Neural progenitor cell (in vitro differentiated cells): ENCODE measurements at places on chromosomes 5 and 9.
A peak's percentile ranks its signal among the peaks of the same experiment; 100 is the strongest.

DNA sequence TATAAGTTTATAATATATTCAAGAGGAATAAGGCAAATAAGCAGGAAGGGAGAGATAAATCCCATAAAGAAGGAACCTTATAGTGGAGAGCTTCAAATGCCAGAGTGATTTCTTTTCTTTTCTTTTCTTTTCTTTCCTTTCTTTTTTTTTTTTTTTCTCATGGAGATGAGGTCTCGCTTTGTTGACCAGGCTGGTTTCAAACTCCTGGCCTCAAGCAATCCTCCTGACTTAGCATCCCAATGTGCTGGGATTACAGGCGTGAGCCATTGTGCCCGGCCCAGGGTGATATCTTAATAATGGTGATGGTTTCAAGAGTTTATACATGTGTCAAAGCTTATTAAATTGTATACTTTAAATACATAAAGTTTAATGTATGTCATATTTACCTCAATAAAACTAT, 19.6 kb upstream of the FOCAD start:
- no peaks in the 10 kb centered on the region for H3K27me3 ChIP-seq
- H3K4me3 ChIP-seq = no peak overlapping the region
- peaks cover 55% of the 10 kb centered on the region for H3K4me1 ChIP-seq
- H3K27ac ChIP-seq = peak overlapping the region; percentile 35
- DNase-seq = peak; percentile 42

DNA sequence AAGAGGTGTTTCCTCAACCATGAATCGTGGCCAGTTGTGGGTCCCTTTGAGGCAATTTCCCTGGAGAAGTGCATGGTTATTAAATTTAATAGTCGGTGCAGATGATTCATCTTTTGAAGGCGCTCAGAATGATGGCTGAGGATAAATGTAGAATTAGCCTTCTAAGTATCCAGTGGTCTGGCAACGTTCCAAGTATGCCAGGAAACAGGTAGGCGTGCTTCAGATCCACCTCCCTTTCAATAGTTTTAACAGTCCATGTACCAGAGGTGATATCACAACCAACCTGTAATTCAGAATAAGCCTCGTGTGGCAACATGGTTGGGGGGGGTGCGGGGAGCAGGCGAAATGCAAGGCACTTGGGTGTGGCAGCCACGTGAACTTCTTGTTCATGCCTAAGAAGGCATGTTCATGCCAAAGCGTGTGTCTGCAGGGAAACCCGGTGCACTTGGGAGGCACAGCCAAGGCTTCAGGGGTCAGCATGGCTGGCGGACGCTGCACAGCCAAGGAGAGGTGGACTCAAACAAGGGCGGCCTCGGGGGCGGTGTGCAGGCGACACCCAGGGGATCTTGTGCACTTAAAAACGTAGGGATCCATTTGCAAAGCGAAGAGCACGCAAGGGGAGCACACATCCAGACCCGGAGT, 5.2 kb upstream of the NKD2 start:
- peaks cover 75% of the 10 kb centered on the region for H3K27me3 ChIP-seq
- no peak overlapping the region for H3K27ac ChIP-seq
- no peaks in the 10 kb centered on the region for H3K4me1 ChIP-seq
- no peaks in the 10 kb centered on the region for H3K36me3 ChIP-seq
- DNase-seq = no peak

- peaks cover 8% of the 10 kb centered on the region for H3K4me1 ChIP-seq
- peak; percentile 64 for DNase-seq
- H3K36me3 ChIP-seq = no peaks in the 10 kb centered on the region
Measured at GRCh38 chr5:28390341-28390740, 1352.0 kb upstream of the CDH9 start.

- no peak for DNase-seq
- no peak overlapping the region for H3K27ac ChIP-seq
- H3K36me3 ChIP-seq = no peaks in the 10 kb centered on the region
- no peak overlapping the region for H3K4me3 ChIP-seq
- H3K27me3 ChIP-seq = no peaks in the 10 kb centered on the region
Measured at GRCh38 chr5:16593628-16594027, 23.2 kb downstream of the RETREG1 start.

DNA sequence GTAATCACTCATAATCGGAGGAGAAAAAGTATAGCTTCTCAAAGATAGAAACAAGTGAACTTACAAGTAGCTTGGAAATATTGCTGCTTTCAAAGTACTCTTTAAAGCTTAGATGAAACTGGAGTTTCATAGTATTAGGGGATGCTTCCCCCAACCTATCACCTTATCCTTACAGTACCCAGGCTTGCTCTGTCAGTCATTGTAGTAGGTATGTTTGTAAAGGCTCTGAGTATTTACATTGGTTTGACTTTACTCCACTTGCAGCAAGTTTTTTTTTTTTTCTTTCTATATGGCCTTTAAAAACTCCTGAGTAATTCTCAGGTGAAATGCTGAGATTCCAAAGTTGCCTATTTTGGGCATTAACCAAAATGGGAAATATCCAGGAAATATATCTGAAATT, 84.8 kb downstream of the CD180 start:
- no peak for DNase-seq
- peaks cover 11% of the 10 kb centered on the region for H3K4me1 ChIP-seq
- H3K27ac ChIP-seq = no peak overlapping the region
- H3K27me3 ChIP-seq = no peaks in the 10 kb centered on the region
- no peaks in the 10 kb centered on the region for H3K36me3 ChIP-seq
- no peak overlapping the region for H3K4me3 ChIP-seq

DNA sequence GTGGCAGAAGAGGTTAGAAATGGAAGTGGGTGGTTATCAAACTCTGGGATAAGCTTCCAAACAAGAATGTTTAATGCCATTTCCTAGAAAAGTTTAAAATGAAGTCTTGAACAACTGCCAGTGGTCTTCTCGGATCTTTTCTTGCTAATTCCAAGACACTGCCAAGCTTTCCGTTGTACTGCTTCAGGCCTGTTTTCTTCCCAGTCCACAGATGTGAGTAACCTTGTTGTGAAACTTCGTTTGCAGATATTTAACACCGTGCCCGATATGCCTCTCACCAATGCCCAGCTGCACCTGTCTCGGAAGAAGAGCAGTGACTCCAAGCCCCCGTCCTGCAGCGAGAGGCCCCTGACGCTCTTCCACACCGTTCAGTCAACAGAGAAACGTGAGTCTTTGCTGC, 269.8 kb downstream of the NR3C1 start:
- no peak for DNase-seq
- peaks cover 41% of the 10 kb centered on the region for H3K4me1 ChIP-seq
- H3K4me3 ChIP-seq = no peak overlapping the region
- H3K36me3 ChIP-seq = no peaks in the 10 kb centered on the region

DNA sequence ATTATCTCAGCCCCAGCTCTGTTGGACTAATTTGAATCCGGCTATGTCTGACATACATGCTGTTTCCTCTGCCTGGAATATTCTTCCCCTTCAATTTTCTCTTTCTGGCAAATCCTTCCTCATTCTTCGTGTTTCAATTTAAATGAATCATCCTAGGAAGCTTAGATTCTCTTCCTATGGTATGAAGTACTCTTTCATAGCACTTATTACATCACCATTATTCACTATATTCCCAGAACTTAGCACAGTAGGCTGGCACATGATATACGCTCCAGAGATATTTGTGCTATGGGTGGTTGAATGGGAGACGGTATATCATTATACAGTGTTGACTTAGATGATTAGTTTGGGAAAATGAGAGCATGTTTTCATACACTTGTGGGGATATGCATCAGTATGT, 91.0 kb upstream of the JAK2 start:
- H3K36me3 ChIP-seq = no peaks in the 10 kb centered on the region
- no peak for DNase-seq
- no peak overlapping the region for H3K4me3 ChIP-seq
- H3K27me3 ChIP-seq = no peaks in the 10 kb centered on the region

DNA sequence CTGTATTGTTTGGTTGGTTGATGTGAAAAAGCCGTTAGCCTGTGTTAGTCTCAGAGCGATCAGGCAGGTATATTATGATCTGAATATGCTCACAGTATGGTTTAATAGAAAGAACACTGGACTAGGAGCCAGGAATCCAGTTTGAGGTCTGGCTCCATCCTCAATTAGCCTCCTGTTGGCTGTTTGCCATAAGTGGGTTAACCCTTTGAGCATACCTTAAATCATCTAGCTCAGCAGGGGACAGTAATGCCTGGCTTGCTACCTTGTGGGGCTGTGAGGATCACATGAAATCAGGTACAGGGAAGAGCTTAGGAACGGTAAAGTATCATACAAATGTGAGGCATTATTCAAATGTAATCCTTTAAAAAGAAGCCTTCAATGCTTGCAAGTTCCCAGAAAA, 104.7 kb downstream of the CMYA5 start:
- H3K36me3 ChIP-seq = no peaks in the 10 kb centered on the region
- no peaks in the 10 kb centered on the region for H3K27me3 ChIP-seq
- no peaks in the 10 kb centered on the region for H3K4me1 ChIP-seq
- no peak overlapping the region for H3K4me3 ChIP-seq

GRCh38 chr9:71098801-71099200, 22.6 kb downstream of the TRPM3 start:
- peaks cover 12% of the 10 kb centered on the region for H3K4me1 ChIP-seq
- H3K4me3 ChIP-seq = no peak overlapping the region
- no peak overlapping the region for H3K27ac ChIP-seq
- H3K36me3 ChIP-seq = no peaks in the 10 kb centered on the region

- H3K27me3 ChIP-seq = no peaks in the 10 kb centered on the region
- no peak for DNase-seq
- no peak overlapping the region for H3K4me3 ChIP-seq
- no peaks in the 10 kb centered on the region for H3K4me1 ChIP-seq
Measured at GRCh38 chr5:10726179-10726912, 34.7 kb downstream of the DAP start.

DNA sequence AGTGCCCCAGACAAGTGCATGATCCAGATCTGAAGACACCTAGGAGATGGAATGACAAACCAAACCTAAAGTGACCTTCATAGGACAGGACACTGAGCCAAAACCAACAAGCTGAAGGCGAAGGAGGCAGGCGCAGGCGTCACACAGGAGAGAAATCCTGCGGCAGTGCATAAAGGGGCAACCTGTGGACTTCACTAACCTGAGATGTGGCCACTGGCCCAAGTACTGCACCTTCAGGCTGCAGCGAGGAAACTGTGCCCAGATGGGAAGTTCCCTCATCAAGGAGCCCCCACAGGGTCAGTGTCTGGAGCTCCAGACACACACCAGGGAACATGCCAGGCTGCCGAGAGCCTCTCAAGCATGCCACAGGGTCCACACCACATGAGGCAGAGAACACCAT, 3.7 kb downstream of the IPPK start:
- DNase-seq = no peak
- no peak overlapping the region for H3K4me3 ChIP-seq
- H3K4me1 ChIP-seq = peaks cover 8% of the 10 kb centered on the region
- no peaks in the 10 kb centered on the region for H3K27me3 ChIP-seq

DNA sequence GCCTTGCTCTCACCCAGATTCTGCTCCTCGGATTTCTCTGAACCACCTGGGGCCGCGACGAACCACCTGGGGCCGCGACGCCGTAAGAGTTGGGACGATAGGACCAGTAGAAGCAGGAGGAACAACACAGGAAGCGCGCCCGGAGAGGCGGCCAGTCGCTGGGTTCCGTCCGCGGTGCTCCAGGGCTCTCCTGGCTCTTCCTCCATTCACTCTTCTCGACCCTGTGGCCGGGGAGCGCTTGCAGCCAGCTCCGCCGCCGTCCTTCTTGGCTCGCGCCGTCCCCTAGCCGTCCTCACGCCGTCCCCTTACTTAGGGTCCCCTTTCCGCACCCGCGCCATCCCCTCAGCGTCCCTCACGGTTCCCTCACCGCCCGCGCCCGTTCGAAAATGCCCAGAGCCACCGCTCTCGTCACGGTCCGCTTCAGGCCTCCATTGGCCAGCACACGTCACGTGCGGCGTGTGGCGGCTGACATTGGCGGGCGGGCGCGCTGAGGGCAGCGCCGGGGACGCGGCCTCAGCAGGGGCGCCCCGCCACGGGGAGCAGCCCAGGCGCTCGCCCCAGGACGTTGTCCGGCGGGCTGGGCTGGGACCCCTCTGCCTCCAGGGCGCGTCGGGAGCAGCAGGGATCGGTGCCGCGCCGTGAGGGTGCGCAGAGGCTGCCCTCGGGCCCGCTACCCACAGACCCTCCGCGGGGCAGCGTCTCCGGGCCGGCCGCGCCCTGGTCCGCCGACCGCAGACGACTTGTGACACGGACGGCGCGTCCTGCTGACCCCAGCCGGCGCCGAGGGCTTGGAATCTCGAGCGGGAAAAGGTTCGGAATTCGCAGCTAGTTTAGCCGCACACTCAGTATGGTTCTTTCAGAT, 53.7 kb upstream of the PTPDC1 start:
- DNase-seq = peak; percentile 90
- no peak overlapping the region for H3K27ac ChIP-seq
- no peaks in the 10 kb centered on the region for H3K36me3 ChIP-seq
- peaks cover 20% of the 10 kb centered on the region for H3K27me3 ChIP-seq
- peak overlapping the region; percentile 51 for H3K4me3 ChIP-seq

- peak overlapping the region; percentile 48 for H3K27ac ChIP-seq
- no peaks in the 10 kb centered on the region for H3K27me3 ChIP-seq
- no peak for DNase-seq
Measured at GRCh38 chr5:146722361-146722779, 156.2 kb downstream of the PPP2R2B start.

DNA sequence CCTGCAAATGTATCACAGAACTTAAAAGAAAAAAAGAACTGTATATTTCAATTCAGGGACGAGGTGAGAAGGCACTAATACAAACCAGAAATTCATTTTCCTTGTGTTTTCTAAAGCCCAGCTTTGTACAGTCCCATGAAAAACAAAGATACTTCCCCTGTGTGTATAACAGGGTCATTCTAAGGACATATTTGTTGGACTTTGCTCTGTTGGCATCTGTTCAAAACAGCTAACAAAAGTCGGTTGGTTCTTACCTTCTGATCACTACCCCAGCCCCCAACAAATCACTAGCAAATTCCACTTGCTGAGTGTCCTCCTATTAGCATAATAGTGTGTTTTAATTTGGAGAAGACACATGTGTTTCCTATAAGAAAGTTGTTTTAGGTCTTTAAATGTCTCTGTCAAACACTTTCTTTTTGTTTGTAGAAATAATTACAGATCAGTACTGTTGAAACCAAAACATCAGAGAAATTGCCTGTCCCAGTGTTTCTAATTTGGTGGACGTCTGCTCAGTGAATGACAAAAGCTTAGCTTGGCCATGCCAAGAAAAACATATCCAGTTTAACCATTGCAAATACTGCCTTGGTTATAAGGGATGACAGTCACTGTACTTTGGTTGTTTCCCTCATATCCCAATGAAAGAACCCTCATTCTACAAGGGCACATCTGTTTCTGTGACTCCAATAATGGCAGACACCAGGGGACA, 480.5 kb downstream of the EBF1 start:
- no peak for DNase-seq
- H3K27ac ChIP-seq = no peak overlapping the region
- no peak overlapping the region for H3K4me3 ChIP-seq

DNA sequence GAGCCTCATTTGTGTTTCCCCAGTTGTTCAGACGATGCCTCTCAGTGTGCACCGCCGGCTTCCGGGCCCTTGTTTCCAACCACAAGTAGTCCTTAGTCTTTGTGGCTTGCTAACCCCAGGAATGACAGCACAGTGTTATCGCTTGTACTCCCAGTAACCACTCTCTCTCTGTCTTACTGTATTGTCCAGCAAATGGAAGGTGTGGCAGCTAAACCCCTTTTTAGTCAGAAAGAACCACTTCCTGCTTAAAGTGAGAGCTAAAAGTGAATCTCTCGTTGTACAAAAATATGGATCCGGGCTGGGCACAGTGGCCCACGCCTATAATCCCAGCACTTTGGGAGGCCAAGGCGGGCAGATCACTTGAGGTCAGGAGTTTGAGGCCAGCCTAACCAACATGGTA, 61.3 kb downstream of the ENC1 start:
- DNase-seq = no peak
- peaks cover 9% of the 10 kb centered on the region for H3K4me1 ChIP-seq
- no peaks in the 10 kb centered on the region for H3K27me3 ChIP-seq
- no peaks in the 10 kb centered on the region for H3K36me3 ChIP-seq
- no peak overlapping the region for H3K4me3 ChIP-seq
